Esophagus muscularis mucosa (tissue), 4 donors: ENCODE measurements at places on chromosomes 6 and 20. TPM values are rescaled to one million over a fixed set of nuclear protein-coding genes. Genes with fewer than 3 reads are reported as not detected.

GRCh38 chr6:130794010-130794697 lies 33.1 kb upstream of the SMLR1 start:
- H3K4me3 ChIP-seq: no peak overlapping the region
- no peaks in the 10 kb centered on the region for H3K4me1 ChIP-seq
- no peaks in the 10 kb centered on the region for H3K36me3 ChIP-seq
- no peak overlapping the region for H3K27ac ChIP-seq

GRCh38 chr20:9169409-9169808 lies 100.5 kb downstream of the PLCB4 start:
- H3K4me3 ChIP-seq: no peak overlapping the region
- H3K27me3 ChIP-seq: no peaks in the 10 kb centered on the region
- peaks cover 16% of the 10 kb centered on the region for H3K4me1 ChIP-seq
- DNase-seq: no peak
- H3K36me3 ChIP-seq: no peaks in the 10 kb centered on the region
- H3K27ac ChIP-seq: no peak overlapping the region

DNA sequence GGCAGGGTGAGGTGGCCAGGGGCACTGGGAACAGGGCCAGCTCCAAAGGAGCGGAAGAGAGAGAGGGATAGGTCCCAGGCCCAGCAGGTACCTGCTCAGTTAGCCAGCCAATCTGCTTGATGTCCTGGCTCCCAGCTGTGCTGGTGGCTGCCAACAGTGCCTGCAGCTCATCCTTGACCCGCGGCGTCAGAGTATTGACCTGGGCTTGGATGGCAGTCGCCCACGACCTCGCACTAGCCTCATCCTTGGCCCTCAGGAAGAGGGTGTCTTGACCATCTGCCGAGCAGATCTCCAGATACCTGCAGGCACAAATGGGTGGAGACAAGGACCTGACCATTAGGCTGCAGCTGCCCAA lies 11.1 kb upstream of the CDK5RAP1 start:
- no peak overlapping the region for H3K4me3 ChIP-seq
- no peak overlapping the region for H3K27ac ChIP-seq
- H3K4me1 ChIP-seq: peaks cover 4% of the 10 kb centered on the region
- DNase-seq: no peak
- peaks cover 59% of the 10 kb centered on the region for H3K36me3 ChIP-seq

GRCh38 chr6:143405373-143406154 lies 44.9 kb downstream of the ADAT2 start:
- no peaks in the 10 kb centered on the region for H3K4me1 ChIP-seq
- no peak overlapping the region for H3K27ac ChIP-seq
- H3K27me3 ChIP-seq: no peaks in the 10 kb centered on the region
- H3K36me3 ChIP-seq: no peaks in the 10 kb centered on the region

DNA sequence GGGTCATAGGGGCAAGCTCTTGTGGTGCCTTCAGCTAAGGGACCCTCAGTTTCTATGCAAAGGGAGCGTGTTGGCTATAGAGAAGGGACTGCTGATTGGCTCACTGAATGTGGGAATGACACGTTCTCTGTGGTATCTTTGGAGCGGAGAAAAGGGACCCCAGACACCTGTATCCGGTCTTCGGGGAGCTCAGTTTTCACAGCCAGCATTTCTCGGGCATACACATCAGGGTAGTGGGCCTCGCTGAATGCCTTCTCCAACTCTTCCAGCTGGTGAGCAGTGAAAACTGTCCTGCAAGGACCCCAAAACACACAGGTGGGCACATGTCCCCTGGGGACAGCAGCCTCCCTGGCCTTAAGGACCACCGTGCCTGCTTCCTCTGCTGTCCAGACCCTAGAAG lies 3.3 kb downstream of the VSX1 start:
- no peak overlapping the region for H3K4me3 ChIP-seq
- DNase-seq: no peak
- H3K27ac ChIP-seq: no peak overlapping the region
- peaks cover 33% of the 10 kb centered on the region for H3K27me3 ChIP-seq

DNA sequence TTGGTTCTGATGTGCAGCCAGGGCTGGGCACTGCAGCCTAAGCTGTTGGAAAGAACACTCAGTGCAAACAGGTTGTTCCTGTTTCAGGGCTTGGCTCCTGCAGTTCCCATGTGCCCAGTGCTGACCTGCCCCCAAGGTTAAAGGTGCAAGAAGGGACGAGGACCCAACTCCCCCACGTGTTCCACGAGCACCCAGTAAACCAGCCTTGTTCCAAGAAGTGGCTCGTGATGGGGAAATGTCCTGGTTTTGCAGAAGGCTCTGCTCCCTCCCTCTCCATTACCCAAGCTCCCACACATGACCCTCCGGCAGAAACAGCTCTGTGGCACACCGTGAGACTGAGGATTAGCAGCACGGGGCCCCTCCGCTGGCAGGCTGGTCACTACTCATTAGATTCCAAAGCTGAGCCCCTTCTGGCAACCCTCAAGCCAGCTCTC lies 9.4 kb downstream of the ACSS1 start:
- no peak for DNase-seq
- peak overlapping the region; percentile 96 for H3K27ac ChIP-seq
- H3K27me3 ChIP-seq: no peaks in the 10 kb centered on the region
- H3K36me3 ChIP-seq: peaks cover 30% of the 10 kb centered on the region
- peaks cover 92% of the 10 kb centered on the region for H3K4me1 ChIP-seq

The B3GALT4 gene
- 26.8 TPM for total RNA-seq
